Testis (tissue), 5 donors: ENCODE measurements at places on chromosomes 4 and X. TPM values are rescaled to one million over a fixed set of nuclear protein-coding genes. Genes with fewer than 3 reads are reported as not detected.

SRPK3 gene
- 2.2 TPM for total RNA-seq

CT45A5 gene
- 8.1 TPM for total RNA-seq

F9 gene
- total RNA-seq: not detected

FAM50A gene
- total RNA-seq: 38.4 TPM

OTC gene
- 0.68 TPM for total RNA-seq

ADH4 gene
- total RNA-seq: not detected

PGAM4 gene
- not detected for total RNA-seq
